ENCODE measurements at places on chromosomes 4 and X.
A peak's percentile ranks its signal among the peaks of the same experiment; 100 is the strongest.

GRCh38 chr4:113524096-113524495, 237.4 kb downstream of the CAMK2D start:
- no peak for DNase-seq

- DNase-seq: peak; percentile 67
Measured at GRCh38 chrX:8738588-8739189, 6.8 kb upstream of the ANOS1 start.

DNA sequence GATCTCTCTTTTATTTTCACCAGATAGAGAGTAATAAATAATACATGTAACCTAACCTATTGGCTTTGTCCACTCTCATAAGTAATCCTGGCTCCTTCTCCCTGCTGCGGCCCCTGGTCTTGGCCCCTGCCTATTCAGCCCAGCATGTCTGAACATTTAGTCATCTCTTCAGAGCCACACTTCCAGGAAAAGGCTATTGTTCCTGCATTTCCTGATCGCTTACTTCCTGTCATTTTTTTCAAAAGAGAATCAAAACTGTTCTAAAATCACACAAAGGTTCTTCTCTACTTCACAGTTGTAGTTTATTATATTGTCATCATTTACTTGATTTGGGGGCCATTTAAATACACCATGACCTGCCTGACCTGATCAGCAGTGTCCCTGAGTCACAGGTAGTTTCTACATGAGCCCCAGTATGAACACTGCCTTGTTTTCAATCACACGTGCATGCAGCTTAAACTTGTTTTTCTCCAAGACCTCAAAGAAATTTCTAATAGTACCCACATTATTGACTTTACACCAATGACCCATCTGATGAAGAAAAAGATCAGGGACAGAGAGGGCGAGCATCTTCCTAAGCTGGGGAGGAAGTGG, 47.4 kb upstream of the KDR start:
- no peak for DNase-seq

- DNase-seq: peak; percentile 63
Measured at GRCh38 chrX:46758163-46758955, 559 bp downstream of the SLC9A7 start.

GRCh38 chr4:176957353-176958118, 164.8 kb upstream of the VEGFC start:
- no peak for DNase-seq

DNA sequence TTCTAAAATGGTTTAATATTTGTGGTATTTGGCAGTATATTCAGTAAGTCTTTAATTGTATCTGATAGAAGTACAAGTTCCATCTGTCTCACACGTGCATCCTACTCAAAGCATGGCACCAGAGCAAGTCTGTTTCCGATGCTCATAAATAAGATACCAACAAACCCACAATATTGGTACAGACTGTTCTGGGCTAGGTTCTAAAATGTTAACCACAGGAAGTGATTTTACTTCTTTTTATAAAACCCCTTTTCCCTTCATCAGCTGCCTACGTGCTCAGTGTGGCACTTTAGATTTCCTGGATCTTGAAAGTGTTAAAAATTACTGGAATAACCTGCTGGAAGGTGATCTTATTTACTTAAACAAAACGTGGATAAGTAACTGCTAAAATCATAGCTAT, 165.1 kb downstream of the CFAP299 start:
- DNase-seq: no peak

DNA sequence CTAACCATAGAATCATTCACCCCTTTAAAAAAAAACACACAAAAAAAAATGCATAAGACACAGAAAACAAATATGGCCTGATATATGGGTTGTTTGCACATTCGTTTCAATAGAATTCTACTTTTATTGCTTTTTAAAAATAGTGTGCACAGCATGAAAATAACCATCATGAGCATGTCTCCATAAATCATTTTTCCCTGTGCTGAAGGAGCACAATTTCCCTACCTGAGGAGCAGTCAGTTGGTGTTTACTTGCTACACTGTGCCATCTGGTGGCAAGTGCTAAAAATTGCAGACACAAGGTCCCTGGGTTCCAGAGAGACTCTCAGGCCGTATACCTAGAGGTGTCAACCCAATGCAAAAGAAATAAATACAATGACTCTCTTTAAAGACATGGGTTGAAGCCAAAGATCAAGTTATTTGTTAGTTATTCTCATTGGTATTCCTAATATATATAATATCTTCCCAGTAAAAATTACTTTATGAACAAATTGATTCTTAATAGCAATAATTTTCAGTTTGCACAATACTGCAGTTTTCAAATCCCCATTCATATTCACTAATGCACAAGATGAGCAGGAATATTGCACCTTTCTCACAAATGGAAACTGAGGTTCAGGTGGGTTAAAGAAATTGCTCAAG, 551.4 kb downstream of the IQCM start:
- DNase-seq: peak; percentile 74

GRCh38 chr4:117239434-117239833, 154.1 kb upstream of the TRAM1L1 start:
- no peak for DNase-seq
